NCI-H1694 treated with DMSO at 0.1 percent for 48 hours (cell line): ENCODE measurements at places on chromosomes 6 and 20.

- DNase-seq, result no peak
Observed at GRCh38 chr6:60695232-60695631, 1590.8 kb downstream of the KHDRBS2 start.

DNA sequence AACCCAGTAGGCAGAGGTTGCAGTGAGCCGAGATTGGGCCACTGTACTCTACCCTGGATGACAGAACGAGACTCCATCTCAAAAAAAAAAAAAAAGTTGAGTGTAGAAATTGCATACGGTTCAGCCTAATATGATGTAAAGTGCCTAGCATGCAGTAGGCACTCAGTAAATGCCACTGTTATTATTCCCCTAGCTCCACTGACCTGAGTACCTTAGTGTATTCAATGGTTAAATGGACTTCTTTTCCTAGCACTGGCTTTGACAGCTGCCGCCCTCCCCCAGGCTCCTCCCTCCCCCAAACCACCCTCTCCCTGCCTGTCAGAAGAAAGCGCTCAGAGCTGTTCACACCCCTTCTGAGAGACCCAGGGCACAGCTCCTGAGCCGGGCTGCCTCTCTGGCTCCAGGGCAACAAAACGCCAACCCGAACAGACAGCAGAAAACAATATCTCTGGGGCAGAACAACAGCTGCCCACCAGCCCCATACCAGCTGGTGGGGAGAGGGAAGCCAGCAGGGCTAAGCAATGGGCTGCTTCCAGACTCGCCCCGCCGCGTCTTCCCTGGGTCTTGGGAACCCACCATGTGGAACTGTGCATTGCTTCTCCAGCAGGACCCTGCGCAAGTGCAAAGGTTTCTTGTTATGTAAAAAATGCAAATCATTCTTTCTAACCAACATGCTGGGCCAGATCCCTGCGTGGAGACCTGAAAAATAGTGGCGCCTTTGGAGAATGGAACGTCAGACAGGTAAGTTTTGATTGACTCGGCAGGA lies 4.5 kb downstream of the CPNE5 start:
- peak; percentile 40 for DNase-seq

- DNase-seq, result no peak
Observed at GRCh38 chr6:20916086-20916485, 381.8 kb downstream of the CDKAL1 start.

DNA sequence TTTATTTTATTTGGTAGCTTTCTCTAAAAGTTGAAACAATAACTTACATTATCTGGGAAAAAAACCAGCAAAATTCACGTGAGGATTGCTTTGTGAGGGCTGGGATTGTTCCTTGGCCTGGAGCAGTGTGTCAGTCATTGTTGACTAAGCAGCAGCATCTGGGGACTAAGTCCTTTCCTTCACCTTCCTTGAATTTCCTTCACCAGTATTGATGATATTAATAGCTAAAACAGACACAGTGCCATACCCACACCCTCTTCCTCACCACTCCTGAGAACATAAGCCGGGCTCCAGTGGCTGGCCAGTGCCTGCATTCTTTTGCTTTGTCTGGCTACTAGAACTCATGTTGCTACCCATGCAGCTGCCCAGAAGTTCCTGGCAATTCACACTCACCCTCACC lies 23.7 kb downstream of the PLCB1 start:
- no peak for DNase-seq

DNA sequence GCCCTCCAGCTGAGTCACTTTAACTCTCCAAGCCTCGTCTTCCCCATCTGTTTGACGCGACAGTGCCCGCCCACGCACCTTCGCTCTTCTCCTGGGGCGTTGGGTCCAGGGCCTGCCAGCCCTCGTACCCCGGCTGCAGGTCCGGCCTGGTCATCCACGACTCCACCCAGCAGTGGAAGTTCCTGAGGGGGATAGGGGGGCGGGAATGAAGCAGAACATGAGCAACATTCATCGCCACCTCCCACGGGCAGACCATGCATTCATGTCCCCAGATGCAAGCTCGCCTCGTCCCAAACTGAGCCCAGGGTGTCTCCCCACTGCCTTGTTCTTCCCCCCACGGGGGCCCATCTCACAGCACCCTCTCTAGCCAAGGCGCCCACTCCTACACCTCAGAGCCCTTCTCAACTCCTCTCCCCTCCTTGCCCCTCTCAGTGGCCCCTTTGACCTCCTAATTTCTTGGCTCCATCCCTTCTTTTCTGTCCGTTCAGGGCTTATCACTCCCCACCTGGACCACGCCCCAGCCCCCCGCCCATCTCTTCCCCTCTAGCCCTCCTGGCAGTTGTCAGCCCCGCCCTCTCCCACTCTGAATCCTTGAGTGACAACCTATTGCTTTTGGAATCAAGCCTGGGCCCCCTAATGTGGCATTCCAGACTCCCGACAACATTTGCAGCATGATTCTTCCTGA lies 23.7 kb downstream of the TGM2 start:
- no peak for DNase-seq

DNA sequence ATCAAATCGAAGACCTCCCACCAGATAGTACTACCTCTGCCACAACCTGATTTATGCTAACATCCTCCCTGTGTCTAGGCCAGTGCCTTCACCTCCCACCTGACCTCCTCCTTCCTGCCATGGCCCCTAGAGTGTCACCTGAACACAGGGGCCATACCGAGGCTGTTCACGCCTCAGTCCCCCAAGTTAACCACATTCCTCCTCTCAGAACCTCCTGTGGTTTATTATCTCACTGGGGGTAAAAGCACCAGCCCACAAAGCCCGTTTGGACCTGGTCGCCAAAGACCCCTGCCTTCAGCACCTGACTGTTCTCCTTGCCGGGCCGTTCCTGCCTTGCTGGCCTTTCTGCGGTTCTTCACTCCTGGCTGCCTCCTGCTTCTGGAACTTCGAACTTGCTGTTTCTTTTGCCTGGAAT lies 13.7 kb downstream of the MAS1 start:
- DNase-seq, result no peak

DNA sequence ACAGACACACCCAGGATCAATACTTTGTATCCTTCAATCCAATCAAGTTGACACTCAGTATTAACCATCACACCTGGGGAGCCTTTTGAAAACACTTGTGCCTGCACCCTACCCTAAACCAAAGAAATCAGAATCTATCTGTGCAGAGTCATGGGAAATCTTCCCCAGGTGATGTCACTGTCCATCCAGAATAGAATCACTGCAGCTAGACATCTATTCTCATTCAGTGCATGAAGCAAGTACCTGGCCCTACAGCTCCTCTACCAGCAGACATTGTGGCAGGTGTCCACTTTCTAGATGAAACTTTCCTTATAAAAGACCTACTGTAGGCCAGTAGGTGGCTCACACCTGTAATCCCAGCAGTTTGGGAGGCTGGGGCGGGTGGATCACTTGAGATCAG lies 262.4 kb upstream of the MARCKS start:
- no peak for DNase-seq

GRCh38 chr6:104459543-104459942 lies 400.2 kb downstream of the HACE1 start:
- no peak for DNase-seq

GRCh38 chr6:86686496-86686895 lies 250.8 kb upstream of the HTR1E start:
- DNase-seq, result no peak
